ENCODE measurements at places on chromosomes 12 and 14.

- DNase-seq: peak; percentile 15
Observed at GRCh38 chr12:44875417-44875953, 630 bp downstream of the NELL2 start.

DNA sequence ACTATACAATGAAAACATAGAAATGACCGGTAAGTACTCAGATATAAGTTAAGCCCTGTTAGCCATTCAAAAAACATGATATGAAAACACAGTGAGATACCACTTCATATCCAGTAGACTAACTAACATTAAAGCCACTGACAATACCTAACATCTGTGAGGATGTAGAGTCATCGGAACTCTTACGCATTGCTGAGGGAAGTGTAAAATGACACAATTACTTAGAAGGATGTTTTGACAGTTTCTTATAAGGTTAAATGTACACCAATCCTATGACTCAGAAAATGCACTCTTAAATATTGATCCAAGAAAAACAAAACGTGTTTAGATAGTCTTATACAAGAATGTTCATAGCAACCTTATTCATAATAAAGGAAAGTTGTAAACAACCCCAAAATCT, 782.9 kb downstream of the BCL11B start:
- DNase-seq: no peak

DNA sequence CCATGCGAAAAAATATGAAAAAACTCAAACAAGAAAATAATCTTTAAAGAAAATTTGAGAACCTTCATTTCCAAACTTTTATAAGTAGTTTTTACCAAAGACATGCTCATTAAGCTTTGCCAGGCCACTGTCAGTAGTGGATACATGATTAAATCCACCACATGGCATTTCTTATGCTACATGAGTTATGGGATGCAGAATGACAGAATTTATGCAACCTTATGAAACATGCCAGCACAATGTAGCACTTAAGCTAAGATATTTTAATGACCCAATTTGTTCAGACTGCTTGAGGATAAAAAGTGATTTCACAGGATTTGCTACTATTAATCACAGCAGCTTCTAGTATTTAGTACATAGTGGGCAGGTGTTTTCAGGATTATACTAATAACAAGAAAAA, 123.3 kb downstream of the ATP23 start:
- no peak for DNase-seq

GRCh38 chr12:61993734-61994345, 266.4 kb upstream of the USP15 start:
- no peak for DNase-seq

GRCh38 chr12:69027411-69027881, 94.5 kb upstream of the CPM start:
- DNase-seq: no peak

- DNase-seq: no peak
Observed at GRCh38 chr14:76846331-76847047, 20.3 kb downstream of the LRRC74A start.

- DNase-seq: peak; percentile 2
Observed at GRCh38 chr12:66901138-66901932, 222.5 kb upstream of the GRIP1 start.

DNA sequence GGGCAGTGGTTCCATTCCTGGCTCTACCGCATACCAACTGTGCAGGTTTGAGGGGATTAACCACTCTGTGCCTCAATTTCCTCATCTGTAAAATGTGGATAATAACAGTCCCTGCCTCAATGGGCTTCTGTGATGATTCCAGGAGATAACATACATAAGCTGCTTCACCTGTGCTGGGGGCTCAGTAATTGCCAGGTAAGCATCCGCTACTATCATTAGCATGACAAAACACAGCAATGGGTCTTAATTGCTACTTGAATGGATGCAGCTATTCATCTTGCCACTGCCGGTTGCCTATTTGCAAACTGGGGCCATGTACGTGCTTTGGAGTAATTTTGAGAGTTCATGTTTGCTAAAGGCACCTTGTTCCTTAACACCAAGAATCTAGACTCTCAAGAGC, 132.6 kb downstream of the TMEM132D start:
- DNase-seq: no peak

- no peak for DNase-seq
Observed at GRCh38 chr14:90520326-90520725, 123.5 kb downstream of the CALM1 start.

- no peak for DNase-seq
Observed at GRCh38 chr12:85781766-85782165, 54.4 kb downstream of the RASSF9 start.

DNA sequence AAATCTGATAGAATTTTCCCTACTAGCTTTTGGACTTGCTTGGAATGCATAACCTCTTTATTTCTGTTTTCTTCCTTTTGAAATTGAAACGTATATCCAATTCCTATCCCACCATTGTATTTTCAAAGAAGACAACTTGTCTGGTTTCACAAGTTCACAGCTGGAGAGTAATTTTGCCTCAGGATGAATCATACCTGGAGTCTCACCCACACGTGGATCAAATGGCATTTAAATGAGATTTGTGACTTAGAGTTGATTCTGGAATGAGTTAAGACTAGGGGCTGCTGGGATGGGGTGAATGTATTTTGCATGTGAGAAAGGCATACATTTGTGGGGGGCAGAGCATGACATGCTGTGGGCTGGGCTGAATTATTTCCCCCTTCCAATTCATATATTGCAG, 516.5 kb upstream of the MGAT4C start:
- DNase-seq: no peak

DNA sequence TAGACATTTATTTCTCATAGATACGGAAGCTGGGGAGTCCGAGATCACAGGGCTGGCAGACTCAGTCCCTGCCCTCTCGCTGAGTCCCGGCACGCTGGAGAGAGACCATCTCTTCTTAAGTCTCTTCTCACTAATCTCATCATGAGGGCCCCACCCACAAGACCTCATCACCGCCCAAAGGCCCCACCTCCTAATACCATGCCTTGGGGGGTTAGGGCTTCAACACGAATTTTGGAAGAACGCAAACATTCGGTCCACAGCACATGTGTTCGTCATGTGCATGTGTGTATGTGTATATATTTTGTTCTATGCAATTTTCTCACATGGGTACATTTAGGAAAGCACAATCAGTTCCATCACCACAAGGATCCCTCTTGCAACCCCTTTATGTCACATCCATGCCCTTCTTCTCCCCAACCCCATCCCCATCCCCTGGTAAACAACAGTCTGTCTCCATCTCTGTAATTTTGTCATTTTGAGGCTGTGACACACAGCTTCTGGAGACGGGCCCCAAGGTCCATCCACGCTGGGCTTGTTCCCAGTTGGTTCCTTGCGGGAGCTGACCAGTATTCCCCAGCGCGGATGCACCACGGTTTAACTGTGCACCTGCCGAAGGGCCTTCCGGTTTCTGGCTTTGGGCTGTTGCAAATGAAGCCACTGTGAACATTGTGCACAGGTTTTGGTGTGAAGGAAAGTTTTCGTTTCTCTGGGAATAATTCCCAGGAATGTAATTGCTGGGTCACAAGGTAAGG, 317.5 kb upstream of the DIO3 start:
- no peak for DNase-seq

DNA sequence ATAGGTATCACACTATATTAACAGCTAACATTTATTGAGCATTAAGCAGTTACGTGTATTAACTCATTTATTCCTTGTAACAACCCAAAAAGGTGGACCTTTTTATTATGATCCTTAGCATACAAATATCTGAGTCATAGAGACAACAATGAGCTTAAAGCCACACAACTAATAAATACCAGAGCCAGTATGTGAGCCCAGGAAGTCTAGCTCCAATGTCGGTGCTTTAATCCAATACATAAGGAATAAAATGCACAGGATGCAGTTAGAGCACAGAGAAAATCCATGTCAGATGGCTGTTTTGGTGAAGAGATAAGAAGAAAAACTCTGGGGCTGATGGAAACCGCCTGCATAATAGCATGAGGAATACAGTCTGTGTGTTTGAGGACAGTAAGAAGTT, 888.6 kb downstream of the TMTC2 start:
- DNase-seq: no peak

GRCh38 chr12:25830456-25830855, 128.0 kb upstream of the RASSF8 start:
- DNase-seq: no peak

DNA sequence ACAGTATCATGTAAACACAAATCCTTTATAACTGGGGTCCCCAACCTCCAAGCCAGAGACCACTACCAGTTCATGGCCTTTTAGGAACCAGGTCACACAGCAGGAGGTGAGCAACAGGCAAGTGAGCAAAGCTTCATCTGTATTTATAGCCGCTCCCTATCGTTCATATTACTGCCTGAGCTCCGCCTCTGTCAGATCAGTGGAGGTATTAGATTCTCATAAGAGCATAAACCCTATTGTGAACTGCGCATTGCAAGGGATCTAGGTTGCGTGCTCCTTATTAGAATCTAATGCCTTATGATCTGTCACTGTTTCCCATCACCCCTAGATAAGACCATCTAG, 49.9 kb downstream of the LRP6 start:
- DNase-seq: no peak

DNA sequence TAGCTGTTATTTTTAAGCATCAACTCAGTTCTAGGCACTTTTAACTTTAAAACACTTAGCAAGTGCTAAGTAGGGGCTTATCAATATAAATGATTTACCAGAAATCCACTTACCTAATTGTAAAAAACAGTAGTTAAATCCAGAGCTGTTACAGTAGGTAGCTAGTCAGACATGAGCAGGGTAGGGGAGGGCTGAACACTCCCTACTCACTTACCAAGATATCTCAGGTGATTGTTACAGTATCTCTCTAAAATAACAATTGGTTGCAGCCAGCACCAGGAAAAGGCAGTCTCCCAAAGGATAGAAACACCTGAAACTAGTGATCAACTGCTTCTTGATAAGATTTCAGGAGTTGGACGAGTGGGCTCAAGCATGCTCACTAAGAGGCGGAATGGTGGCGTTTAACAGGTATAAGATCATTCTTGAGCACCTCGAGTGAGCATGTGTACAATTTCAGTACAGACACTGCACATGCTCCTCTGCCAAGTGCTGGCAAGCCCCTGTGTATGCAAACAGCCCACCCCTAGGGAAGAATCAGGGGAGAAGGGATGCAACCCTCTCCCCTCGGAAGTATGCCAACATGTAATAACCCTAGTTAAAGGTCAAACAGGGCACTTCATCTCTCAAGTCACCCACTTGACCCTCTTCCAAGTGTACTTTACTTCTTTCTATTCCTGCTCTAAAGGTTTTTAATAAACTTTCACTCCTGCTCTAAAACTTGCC, 1113.6 kb upstream of the SEL1L start:
- DNase-seq: no peak

DNA sequence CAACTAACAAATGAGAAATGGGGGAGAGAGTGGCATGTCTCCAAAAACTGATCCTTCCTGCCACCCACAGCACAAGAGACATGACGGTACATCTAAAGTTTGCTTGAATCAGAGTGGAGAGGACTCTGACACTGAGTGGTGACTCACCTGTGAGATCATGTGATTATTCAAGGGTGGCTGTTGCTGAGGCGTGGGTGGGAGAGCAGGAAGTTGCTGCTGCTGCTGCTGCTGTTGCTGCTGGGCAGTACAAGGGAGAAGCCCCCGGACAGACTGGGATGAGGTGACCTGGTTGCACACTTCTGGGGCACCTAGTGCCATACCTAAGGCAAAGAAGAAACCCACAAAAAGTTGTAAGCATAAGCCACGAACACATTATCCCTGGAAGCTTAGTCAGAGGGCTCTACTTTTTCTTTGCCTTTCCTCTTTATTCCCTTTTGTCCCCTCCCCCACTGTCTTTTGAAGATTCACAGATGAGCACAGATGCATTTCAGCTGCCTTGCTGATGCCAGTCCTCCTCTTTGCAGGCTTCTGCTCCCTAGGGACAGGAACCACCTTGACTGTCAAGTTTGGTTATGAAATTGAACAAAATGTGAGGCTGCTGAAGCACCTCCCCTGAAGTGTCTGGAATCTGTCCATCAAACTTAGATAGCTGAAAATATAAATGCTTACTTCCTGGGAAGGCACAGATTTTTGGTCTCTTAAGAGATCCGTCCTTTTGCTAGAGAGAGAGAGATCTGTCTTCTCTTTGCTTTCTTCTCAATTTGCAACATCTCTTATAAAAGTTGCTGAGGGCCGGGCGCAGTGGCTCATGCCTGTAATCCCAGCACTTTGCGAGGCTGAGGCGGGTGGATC, 29.4 kb upstream of the STAC3 start:
- DNase-seq: peak; percentile 62

DNA sequence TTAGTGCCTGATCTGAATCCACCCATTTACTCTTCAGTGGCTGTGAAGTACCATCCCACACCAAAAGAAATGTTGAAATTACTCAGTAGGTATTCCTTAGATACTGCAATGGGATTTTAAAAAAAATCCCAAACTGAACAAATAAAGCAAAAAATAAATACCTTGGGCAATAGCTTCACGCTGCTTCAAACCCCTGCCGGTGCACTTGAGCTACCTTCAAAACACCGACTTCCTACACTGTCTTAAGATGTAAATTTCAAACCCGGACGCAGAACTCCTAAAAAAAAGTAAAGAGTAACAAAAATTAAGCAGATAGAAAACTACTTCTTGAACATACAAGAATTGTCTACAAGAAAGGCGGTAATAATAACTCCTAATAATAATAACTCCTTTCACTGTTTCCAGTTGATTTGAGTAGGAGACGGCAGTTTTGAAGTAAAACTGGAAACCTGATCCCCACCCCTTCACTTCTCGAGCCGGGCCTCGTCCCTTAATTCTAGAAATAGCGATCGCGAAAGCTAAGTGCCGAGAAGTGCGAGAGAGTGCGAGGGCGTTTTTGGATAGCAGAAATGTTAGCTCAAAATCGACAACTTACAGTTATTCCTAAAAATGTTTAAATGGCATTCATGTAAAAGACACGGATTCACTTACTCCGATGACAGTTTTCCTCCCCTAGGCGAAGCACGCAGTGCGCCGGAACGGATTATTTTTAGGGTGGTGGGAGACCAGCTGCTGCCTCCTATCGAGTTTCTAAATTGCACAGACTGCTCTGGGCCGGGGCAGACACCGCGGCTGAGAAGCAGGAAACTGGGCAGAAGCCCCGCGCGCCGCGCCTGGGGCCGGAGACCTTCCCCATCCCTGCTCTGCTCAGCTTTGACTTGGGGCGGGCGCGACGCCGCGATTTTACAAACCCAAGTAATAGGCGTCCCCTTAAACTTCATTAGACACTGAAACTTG, at the start of gene ABCC9:
Gene ABCC9 (minus strand): TSS at position 878 of the 957 bp plus-strand sequence. CDS start 4,752 bp downstream, outside the sequence.
- no peak for DNase-seq

- DNase-seq: no peak
Observed at GRCh38 chr14:96016501-96017160, 22.5 kb upstream of the C14orf132 start.

- no peak for DNase-seq
Observed at GRCh38 chr14:84937449-84937848, 592.5 kb upstream of the FLRT2 start.

- DNase-seq: no peak
Observed at GRCh38 chr12:121568518-121568917, 12.3 kb downstream of the KDM2B start.

GRCh38 chr14:75562489-75562888, 15.9 kb upstream of the FLVCR2 start:
- DNase-seq: no peak

DNA sequence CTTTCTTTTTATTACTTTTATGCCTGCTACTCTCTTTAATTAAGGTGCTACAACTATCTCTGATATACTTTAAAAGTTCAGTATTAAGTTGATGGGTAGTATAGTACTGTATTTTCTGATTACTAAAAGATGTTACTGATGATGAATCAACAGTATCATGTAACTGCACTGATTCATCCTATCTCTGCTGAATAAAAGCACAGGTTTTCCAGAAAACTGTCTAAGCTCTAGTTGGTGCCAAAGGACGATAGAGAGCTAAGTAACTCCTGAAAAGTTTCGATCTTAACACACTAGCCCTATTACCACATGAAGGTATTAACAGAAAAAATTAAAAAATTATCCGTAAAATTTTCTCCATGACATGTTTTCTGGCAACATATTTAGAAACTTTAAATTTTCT, 2.1 kb downstream of the SCAF11 start:
- no peak for DNase-seq

All from CD4-positive, alpha-beta T cell treated with Interleukin-1 beta for 1 hour (primary cell).